ENCODE measurements at places on chromosomes 16 and 17. TPM values are rescaled to one million over a fixed set of nuclear protein-coding genes. Genes with fewer than 3 reads are reported as not detected.

DNA sequence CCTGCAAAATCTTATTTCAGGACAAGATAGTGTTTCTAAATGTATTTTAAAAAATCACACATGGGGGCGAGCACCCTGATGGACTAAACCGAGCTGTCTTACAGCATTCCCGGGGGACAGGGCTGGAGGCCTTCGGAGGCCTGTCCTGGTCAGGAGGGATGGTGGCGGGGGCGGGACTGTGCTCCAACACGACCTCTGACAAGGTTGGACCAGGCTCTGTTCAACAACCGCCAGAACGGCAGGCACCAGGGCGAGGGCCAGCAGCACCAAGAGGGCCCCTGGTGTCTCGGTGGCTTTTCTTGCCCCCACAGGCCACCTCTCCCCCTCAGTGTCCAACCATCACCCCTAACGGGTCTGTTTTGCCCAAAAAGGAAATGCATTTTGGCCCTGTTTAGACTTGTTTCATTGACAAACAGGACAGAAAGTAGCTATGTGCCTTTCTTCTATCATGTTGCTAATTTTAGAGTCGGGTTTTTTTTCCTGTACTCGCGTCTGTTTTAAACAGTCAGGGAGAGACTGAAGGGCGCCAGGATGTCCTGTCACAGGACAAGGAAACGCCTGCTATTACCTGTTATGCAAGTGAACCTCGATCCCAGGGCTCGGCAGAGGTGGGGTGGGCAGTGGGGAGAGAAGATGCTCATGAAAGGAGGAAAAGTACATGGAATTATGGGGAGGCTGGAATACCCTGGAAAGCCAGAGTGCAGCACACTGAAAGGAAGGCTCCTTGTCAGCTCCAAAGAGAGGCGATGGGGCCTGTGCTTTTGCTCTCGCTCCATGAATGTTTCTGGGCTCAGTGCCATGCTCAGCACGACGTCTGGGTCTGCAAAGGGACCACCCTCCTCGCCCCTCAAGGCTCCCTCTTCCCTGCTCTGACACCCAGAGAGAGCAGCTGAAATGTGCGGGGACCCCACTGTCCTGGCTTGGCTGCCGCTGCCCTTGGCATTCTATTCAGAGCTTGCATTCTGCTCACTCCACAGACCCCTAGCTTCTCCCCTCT, 11.9 kb downstream of the TMEM204 start:
- H3K4me3 ChIP-seq, result no peak overlapping the region
- no peak overlapping the region for H3K27ac ChIP-seq
- no peaks in the 10 kb centered on the region for H3K4me1 ChIP-seq
- no peaks in the 10 kb centered on the region for H3K27me3 ChIP-seq
- H3K36me3 ChIP-seq, result no peaks in the 10 kb centered on the region
- DNase-seq, result no peak

DNA sequence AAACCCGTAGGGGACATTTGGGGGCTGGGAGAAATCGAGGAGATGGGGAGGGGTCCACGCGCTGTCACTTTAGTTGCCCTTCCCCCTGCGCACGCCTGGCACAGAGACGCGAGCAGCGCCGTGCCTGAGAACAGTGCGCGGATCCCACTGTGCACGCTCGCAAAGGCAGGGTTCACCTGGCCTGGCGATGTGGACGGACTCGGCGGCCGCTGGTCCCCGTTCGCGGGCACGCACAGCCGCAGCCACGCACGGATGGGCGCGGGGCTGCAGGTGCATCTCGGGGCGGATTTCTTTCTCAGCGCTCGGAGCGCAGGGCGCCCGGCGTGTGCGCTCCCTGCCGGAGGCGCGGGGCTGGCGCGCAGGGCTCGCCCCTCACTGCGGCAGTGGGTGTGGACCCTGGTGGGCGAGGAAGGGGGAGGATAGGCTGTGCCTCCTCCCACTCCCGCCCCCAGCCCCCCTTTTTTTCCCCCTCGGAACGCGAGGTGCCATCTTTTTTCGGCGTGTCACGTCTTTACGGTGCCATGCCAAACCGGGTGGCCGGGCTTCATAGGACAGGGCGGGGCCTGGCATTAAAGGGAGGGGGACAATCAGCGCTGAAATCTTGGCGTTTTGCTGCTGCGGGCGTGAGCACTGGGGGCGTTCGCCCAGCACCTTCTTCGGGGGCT, 1.1 kb downstream of the MAPT start:
- no peaks in the 10 kb centered on the region for H3K36me3 ChIP-seq
- no peak for DNase-seq
- H3K4me3 ChIP-seq, result no peak overlapping the region
- H3K4me1 ChIP-seq, result peaks cover 6% of the 10 kb centered on the region
- H3K27me3 ChIP-seq, result no peaks in the 10 kb centered on the region

DNA sequence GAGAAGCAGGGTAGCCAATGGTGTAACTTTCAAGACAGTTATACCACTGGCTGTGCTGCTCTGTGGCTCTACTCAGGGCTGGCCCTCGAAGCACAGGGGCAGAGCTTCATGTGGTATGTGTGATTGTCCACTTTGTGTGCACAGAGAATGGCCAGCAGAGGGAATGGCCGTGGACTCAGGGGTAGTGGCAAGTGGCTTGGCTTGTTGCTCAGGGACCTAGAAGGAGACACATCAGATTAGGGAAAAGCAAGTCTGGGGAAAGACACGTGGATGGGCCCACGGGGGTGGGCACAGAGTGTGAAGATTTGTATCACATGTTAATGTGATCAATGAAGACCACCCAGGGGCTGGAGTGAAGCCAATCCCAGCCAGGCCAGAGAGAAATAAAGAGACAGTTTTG, 20.0 kb upstream of the XYLT2 start:
- DNase-seq, result no peak
- no peak overlapping the region for H3K4me3 ChIP-seq
- H3K27ac ChIP-seq, result no peak overlapping the region
- no peaks in the 10 kb centered on the region for H3K36me3 ChIP-seq
- H3K4me1 ChIP-seq, result peaks cover 8% of the 10 kb centered on the region

DNA sequence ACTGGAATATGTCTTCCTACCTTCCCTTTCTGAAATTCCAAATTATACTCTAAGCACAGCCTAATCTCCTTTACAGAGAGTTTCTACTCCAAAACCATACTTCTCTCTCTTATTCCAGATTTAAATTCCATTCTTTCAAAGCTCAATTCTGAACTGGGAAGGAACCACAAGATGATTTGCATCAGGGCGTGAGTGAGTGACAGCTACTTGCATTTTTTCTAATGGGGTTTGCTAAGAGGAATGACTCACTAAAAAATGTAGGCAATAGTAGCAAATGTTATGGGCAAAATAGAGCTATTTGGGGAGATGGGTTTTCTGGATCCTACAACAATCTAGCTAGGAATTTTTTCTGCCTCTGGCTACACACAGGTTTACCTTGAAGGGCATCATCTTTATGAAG, 244.6 kb upstream of the PSMD7 start:
- no peak overlapping the region for H3K27ac ChIP-seq
- H3K4me3 ChIP-seq, result no peak overlapping the region
- DNase-seq, result no peak
- no peaks in the 10 kb centered on the region for H3K27me3 ChIP-seq

- no peaks in the 10 kb centered on the region for H3K4me1 ChIP-seq
- H3K27ac ChIP-seq, result no peak within 1 kb of the TSS
- H3K36me3 ChIP-seq, result no peaks in the 10 kb centered on the region
- no peaks in the 10 kb centered on the region for H3K27me3 ChIP-seq
Observed at GRCh38 chr17:19747829-19748806, at the start of gene ALDH3A1. ALDH3A1 (minus strand) TSS chr17:19748298; CDS start chr17:19745129, 3,169 bp downstream.

DNA sequence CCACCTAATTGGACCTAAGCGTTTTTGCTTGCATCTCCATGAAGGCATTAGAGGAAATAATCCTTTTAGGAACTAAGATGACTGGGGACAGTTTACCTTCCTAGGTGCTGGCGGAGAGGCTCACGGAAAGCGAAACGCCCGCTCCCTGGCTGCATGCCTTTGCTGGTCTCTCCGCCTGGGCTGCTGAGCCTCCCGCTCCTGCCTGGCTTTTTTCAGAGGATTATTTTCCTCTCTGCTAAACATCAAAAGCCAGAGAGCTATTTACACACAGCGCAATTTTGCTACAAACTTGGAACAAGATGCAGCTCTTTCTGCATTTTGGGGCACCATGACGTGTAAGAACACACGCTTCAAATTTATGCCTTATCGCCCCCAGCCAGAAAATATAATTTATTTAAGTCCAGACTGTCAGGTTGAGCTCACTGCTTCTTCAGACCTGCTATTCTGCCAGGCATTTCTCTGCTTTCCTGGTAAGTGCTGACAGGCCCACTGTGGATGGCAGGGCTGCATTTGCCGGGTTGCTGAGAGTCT, 124.4 kb downstream of the SPACA3 start:
- no peaks in the 10 kb centered on the region for H3K27me3 ChIP-seq
- H3K27ac ChIP-seq, result no peak overlapping the region
- no peak for DNase-seq
- no peak overlapping the region for H3K4me3 ChIP-seq

DNA sequence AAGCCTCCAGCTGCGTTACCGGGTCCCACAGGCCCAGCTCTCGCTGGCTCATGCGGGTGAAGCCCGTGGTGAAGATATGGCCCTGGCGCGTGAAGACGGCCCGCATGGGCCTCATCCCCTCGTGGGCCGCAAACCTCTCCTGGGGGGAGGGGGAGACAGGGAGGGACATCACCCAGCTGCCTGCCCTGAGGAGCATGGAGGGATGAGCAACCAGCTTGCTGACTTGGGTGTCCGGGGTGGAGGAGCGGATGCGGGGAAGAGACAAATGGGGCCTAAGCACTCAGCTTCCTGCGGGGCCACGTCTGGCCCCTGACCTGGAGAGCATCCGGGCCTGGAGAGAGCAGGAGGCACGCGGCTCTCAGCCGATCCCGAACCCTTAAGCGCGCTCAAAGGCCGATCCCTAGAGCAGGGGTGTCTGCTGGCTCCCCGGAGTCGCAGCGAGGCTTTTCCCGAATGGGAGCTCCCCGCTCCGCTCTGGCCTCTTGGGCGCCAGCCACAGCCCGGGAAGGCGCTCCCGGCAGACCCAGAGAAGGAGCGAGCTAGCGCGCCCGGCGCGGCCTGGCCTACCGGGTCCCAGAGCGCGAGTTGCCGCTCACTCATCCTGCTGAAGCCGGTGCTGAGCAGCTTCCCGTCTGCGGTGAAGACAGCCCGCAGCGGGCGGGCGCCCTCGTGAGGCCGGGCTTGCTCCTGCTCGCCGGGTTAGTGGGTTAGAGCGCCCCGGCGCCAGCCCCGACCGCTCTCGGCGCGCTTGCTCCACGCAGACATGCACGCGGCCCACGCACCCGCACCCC, 5.0 kb downstream of the CORO6 start:
- DNase-seq, result peak; percentile 95
- H3K27me3 ChIP-seq, result no peaks in the 10 kb centered on the region
- H3K36me3 ChIP-seq, result no peaks in the 10 kb centered on the region
- H3K27ac ChIP-seq, result peak overlapping the region; percentile 58

GRCh38 chr17:43946781-43947180, 4.5 kb upstream of the PPY start:
- no peaks in the 10 kb centered on the region for H3K36me3 ChIP-seq
- H3K27me3 ChIP-seq, result no peaks in the 10 kb centered on the region
- peaks cover 15% of the 10 kb centered on the region for H3K4me1 ChIP-seq
- DNase-seq, result peak; percentile 59

DNA sequence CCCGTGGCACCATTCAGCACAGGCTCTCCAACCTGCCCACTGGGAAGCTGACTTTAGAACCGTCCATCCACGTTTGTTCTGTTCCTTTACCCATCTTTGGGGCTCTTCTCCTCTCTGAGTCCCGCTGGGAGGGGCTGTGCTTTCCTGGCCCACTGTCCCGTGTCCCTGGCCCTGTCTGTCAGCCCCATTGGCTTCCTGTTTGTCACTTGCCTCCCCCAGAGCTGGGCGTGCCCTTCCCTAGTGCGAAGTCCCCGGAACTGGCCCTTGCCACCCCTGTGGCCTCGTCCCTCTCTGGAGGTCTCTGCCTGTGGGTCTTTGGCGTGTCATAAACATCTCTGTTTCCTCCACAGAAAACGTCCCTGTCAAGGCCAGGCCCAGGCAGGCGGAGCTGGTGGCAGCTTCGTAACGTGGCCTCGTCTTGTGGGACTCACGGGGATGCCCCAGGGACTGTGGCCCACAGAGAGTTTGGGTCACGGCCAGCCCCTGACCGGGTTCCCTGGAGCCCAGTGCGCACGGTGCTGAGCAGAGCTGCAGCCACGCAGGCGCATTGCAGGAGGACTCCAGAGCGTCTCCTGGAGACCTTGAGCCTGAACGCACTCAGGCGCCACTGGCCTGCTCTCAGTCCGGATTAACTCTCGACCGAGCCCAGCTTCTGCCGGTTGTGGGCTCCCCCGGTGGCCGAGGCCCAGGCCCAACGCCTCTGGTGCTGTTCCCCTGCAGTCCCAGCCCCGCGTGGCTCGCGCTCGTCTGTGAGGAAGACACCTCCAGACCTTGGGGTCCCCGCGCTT, 7.3 kb downstream of the CHMP6 start:
- no peaks in the 10 kb centered on the region for H3K27me3 ChIP-seq
- H3K4me1 ChIP-seq, result no peaks in the 10 kb centered on the region
- H3K4me3 ChIP-seq, result no peak overlapping the region
- no peak for DNase-seq
- H3K36me3 ChIP-seq, result no peaks in the 10 kb centered on the region
- H3K27ac ChIP-seq, result no peak overlapping the region

DNA sequence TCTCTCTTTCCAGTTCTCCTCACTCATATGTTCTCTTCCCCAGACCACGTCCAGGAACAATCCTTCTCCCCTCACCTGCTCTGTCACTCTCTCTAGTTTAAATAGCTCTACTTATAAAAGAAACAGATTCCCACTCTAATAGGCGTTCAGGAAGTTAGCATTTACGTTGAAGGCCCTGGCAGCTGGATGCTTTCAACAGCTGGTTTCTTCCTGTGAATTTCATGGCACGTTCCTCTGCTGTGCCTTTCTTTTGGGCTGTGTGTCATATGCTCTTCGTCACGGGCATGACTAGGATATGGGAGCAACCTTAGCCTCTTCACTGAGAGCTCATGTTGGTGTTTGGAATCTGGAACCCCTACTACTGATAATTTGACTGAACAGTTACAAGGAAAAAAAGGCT, 73.2 kb downstream of the ZNF18 start:
- H3K27me3 ChIP-seq, result no peaks in the 10 kb centered on the region
- H3K4me3 ChIP-seq, result no peak overlapping the region
- H3K4me1 ChIP-seq, result no peaks in the 10 kb centered on the region
- no peaks in the 10 kb centered on the region for H3K36me3 ChIP-seq
- DNase-seq, result no peak

The ADAM11 gene
- total RNA-seq, result 1.3 TPM

DNA sequence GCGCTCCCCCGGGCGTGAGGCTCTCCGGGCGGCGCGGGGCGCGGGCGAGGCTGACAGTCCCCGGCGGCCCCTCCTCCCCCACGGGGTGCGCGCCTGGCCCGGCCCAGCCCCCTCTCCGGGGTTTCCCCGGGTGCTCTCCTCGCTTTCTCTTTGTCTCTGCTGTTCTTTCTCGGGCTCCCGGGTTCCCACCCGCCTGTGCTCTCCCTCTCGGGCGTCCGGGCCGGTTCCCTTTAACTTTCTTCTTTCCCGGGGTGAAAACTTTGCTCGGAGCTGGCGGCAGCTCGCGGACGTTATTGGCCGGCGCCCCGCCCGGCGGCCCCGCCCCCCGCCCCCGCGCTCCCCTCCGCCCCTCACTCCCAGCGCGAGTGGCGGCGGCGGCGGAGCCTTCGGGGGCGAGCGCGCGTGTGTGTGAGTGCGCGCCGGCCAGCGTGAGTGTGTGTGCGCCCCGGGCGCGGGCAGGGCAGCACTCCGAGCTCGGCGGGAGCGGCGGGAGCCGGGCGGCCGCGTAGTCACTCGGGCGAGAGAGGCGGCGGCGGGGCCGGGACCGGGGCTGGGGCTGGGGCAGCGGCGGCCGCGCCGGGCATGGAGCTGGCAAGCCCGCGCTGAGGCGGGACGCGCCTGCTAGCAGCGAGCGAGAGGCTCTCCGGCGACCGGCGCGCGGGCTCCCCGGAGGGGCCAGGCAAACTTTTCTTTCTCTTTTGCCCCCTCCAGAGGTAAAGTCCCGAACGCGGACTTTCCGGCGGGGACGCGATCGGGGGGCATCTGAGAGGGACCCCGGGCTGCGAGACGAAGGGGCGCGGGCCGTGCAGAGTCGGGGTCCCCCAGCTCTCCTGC, at the start of gene NTN1:
Gene NTN1 (plus strand): TSS at position 353 of the 834 bp plus-strand sequence. CDS start 864 bp downstream, outside the sequence.
- peaks cover 4% of the 10 kb centered on the region for H3K27me3 ChIP-seq
- H3K4me1 ChIP-seq, result peaks cover 6% of the 10 kb centered on the region
- DNase-seq, result no peak
- H3K27ac ChIP-seq, result no peak within 1 kb of the TSS

Data from Karpas-422 (cell line).